ENCODE measurements at places on chromosomes 11 and 22.

DNA sequence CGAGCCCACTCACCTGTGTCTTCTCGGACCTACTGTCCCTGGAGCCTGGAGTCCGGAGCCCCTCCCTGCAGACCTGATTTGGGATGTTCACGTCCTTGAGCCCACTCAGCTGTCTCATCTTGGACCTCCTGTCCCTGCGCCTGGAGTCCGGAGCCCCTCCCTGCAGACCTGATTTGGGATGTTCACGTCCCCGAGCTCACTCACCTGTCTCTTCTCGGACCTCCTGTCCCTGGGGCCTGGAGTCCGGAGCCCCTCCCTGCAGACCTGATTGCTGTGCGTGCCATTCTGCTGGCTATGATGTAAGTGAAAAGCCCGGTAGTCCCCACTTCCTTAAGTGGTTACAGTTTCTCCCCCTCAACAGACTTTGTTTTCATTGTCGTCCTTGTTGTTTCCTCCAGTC, 867.1 kb downstream of the BRD1 start:
- no peak for DNase-seq

GRCh38 chr11:100861212-100861611, 174.1 kb downstream of the ARHGAP42 start:
- DNase-seq = no peak

GRCh38 chr11:112166562-112166961, 610 bp upstream of the TEX12 start:
- no peak for DNase-seq

DNA sequence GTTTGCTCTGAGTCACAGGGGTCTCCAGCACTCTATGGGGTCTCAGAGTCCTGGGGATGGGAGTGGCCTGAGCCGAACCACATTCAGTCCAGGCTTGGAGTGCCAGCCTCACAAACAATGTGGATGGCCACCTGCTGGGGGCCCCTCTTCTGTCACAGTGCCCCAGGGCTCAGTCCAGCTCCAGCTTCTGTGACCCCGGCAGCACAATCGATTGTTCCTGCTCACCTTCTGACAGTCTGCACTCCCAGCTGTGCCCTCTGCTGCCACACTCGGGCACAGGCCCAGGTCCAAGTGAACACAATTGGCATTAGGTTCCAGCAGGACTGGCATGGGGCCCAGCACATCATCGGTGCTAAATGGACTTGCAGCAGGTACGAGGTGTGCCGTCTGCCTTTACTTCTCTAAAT, 84.8 kb downstream of the TP53I11 start:
- no peak for DNase-seq

DNA sequence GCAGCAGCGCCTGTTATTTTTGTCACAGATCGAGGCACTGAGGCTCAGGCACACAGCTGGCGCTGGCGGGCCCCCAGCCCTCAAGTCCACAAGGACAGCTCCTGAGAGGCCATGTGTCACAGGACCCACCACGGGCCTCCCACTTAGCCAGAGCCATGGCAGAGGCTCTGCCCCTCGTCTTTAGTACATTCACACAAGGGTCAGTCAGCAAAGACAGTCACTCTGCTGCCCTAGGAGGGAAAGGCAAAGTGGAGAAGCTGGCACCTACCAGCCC, 29.1 kb downstream of the GNAZ start:
- no peak for DNase-seq

DNA sequence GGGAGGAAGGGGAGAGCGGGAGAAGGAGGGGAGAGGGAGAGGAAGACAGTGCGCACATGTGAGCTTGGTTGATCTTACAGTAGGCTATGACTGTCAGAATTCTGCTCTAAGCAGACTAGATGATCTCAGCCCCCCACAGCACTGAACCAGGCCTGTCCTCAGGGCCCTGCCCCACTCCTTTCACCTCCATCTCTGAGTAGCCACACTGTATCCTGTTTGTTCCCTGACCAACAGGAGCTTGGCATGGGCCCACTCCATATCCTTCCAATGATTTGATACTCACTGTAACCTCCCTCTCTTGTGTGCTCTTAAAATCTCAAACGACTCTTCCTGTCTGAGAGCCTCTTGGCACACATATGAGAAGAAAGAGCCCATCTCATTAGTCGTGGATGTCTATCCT, 86.1 kb upstream of the PARVA start:
- DNase-seq = no peak

- DNase-seq = no peak
Measured at GRCh38 chr11:92911478-92911877, 58.0 kb upstream of the MTNR1B start.

DNA sequence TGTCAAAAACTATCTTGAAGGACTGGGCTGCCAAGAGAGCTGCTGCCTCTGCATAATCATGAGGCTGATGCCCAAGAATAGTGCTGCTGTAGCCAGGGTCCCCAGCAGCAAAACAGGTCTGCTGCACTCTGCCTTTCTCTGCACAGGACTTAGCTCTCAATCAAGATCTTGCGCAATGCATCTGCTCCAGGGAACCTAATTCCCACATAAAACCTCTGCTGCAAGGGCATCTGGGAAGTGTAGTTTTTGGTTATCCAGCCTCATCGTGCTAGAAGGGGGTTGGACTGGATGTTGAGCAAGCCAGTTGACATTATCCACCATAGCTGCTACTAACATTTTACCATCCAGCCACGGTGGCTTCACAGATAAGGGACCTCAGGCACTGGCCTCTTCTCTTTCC, 192.7 kb downstream of the C11orf91 start:
- no peak for DNase-seq

DNA sequence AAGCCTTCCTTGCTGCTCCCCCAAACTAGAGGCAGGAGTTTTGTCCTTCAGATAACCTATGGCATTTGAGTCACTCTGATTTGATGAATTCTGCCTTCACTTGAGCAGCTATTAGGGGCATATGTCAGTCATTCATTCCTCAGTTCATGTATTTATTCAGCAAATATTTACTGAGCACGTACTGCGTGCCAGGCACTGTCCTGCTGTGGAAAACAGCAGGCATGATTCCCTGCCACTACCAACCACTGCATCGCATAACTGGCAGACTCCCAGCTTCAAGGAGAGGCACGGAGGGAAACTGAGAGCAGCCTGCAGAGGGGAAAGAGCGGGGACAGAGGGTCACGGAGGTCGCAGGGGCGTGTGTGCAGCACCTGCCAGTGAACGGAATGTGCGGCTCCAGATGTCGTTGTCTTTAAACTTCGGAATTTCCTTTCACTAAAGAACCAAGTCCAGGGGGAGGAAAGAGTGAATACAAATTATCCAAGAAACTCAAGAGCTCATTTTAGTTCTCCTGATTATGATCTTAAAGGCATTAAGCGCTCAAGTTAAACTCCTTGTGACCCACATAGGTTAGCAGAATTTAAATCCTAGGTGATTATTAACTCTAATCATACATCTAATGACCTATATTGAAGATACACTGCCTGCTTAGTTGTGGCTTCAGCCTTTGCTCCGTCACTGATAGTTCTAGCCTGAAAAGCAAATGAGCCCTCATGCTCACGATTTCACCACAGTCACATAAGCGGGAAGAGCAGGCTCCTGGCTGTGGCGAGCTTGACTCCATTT, 12.6 kb downstream of the PPARA start:
- DNase-seq = no peak

Data from CD4-positive, alpha-beta T cell (primary cell).